B cell (primary cell): ENCODE measurements at places on chromosomes 5 and 9.

DNA sequence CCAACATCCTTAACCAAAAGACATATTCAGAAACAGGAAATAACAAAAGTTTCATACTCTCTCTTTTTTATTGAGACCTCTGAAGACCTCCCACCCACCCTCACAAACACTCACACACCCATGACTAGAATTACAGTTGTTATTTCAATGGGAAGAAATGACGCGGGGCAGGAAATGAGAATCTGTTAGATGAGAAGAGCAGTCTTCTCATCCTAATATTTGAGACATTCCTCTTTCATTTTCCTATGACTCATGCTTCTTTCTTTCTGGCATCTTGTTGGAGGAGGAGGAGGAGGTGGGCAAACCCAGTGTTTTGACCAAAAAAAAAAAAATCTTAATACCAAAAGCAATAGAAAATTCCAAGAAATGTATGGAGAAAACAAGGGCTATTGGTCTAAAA lies 179.5 kb upstream of the TARS1 start:
- H3K27me3 ChIP-seq, result no peaks in the 10 kb centered on the region
- H3K27ac ChIP-seq, result no peak overlapping the region
- no peaks in the 10 kb centered on the region for H3K36me3 ChIP-seq
- DNase-seq, result no peak
- H3K4me3 ChIP-seq, result no peak overlapping the region

GRCh38 chr9:6584881-6585597 lies 60.5 kb downstream of the GLDC start:
- peaks cover 33% of the 10 kb centered on the region for H3K4me1 ChIP-seq
- H3K36me3 ChIP-seq, result no peaks in the 10 kb centered on the region
- no peaks in the 10 kb centered on the region for H3K27me3 ChIP-seq
- peak; percentile 68 for DNase-seq
- no peak overlapping the region for H3K4me3 ChIP-seq

- DNase-seq, result no peak
- H3K4me3 ChIP-seq, result no peak overlapping the region
- H3K27ac ChIP-seq, result no peak overlapping the region
- H3K36me3 ChIP-seq, result no peaks in the 10 kb centered on the region
- H3K4me1 ChIP-seq, result peaks cover 12% of the 10 kb centered on the region
Observed at GRCh38 chr9:81080185-81080584, 609.2 kb downstream of the TLE1 start.

GRCh38 chr9:109190151-109190550 lies 23.1 kb upstream of the FRRS1L start:
- no peak overlapping the region for H3K27ac ChIP-seq
- no peak overlapping the region for H3K4me3 ChIP-seq
- H3K36me3 ChIP-seq, result no peaks in the 10 kb centered on the region
- H3K27me3 ChIP-seq, result no peaks in the 10 kb centered on the region
- no peak for DNase-seq

DNA sequence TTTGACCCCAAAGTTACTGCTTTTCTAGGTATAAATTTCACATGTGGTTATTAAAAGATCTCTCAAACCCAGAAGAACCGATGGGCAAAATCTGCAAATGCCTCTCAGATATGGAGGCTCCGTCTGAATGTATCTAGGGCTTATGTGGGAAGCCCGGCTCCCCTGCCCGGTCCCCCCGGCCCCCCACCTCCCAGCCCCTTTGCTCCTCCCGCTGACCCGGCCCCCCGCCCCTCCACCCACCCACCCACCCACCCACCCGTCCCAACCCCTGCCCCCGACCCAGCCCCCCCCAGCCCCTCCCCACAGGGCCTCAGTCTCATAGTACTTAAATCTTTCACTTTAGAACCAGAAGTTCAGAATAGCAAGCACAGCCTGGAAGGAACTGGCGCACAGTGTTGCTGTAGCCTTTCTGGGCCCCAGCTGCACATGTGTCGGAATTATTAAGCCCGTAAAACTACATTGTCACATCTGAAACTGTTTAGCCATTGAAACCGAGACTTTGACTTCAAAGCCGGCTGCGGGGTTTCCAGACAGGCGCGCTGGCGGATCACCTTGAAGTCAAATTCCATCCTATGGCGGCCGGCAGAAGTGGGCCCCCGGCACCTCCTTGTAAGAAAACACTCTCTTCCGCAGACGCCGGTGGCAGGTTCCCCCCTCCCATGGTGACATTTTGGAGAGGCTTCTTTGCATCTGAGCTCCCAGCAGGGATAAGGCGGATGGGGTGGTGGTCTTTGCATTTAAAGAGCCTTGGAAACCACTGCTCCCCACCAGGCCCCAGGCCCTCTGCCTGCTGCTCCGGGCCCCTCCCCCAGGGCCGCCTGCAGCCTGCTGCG lies 12.8 kb downstream of the NKD2 start:
- H3K4me1 ChIP-seq, result no peaks in the 10 kb centered on the region
- no peak overlapping the region for H3K27ac ChIP-seq
- H3K4me3 ChIP-seq, result no peak overlapping the region

DNA sequence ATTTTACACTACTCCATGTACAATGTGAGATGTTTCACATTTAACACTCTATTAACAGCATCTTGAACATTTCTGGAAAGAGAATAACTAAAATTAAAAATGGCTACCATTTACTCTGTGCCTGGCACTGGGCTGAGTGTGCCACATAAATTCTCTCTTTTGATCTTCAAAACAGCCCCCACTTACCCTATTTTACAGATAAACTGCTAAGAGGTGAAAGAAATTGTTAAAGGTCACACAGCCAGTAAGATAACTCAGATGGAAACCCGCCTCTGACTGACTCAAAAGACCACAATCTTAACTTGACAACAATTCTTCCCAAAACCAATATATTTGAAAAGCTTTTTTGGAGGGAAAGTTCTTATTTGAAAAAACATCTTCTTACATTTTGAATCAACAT lies 97.3 kb downstream of the MAPKAP1 start:
- peaks cover 2% of the 10 kb centered on the region for H3K36me3 ChIP-seq
- H3K27ac ChIP-seq, result no peak overlapping the region
- H3K27me3 ChIP-seq, result no peaks in the 10 kb centered on the region
- no peak for DNase-seq
- no peaks in the 10 kb centered on the region for H3K4me1 ChIP-seq

DNA sequence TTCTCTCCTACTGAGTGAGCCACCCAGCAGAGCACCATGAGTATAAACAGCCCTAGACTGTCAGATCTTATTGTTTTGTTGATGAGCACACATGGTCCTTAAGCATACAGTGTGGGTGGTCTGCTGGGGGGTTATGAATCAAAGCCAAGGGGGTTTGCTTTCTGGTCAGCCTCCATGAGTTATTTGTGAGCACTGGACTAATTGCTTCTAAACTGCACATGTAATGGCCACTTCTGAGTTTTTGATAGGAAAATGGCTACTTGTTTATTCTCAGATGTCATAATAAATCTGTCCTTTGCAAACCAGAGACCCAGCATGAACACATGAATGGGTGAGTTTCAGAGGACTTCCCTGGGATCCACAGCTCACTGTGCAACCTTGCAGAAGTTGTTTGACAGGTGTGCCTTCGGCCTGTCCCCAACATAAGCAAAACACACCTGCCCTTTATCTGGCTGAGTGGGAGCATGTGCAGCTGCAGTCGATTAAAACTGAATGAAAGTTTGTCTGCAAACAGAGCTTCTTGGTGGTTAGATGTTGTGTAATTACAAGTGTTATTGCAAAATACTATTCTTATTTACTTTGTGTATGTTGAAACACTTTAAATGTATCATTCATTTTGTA lies 35.9 kb downstream of the MAMDC2 start:
- DNase-seq, result no peak
- no peaks in the 10 kb centered on the region for H3K4me1 ChIP-seq
- no peak overlapping the region for H3K4me3 ChIP-seq
- H3K36me3 ChIP-seq, result no peaks in the 10 kb centered on the region
- no peak overlapping the region for H3K27ac ChIP-seq

DNA sequence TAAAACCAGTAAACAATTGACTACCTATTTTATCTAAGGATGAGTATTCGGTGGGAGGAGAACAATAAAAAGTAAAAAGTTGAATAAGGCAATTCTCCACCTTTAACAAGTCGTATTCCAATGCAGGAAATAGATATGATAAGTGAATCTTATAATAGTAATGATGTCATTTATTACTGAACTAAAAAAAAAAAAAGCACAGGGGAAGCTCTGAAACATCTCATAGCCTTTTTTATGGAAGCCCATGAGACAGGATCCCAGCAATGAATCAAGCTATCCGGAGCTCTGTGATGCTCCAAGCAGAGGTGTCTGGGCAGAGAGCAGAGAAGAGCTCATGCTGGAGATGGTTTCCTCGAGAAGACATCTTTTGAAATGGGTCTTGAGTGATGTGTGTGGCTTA lies 376.0 kb downstream of the ICE1 start:
- no peak overlapping the region for H3K4me3 ChIP-seq
- H3K4me1 ChIP-seq, result no peaks in the 10 kb centered on the region
- no peak for DNase-seq
- H3K27me3 ChIP-seq, result no peaks in the 10 kb centered on the region

DNA sequence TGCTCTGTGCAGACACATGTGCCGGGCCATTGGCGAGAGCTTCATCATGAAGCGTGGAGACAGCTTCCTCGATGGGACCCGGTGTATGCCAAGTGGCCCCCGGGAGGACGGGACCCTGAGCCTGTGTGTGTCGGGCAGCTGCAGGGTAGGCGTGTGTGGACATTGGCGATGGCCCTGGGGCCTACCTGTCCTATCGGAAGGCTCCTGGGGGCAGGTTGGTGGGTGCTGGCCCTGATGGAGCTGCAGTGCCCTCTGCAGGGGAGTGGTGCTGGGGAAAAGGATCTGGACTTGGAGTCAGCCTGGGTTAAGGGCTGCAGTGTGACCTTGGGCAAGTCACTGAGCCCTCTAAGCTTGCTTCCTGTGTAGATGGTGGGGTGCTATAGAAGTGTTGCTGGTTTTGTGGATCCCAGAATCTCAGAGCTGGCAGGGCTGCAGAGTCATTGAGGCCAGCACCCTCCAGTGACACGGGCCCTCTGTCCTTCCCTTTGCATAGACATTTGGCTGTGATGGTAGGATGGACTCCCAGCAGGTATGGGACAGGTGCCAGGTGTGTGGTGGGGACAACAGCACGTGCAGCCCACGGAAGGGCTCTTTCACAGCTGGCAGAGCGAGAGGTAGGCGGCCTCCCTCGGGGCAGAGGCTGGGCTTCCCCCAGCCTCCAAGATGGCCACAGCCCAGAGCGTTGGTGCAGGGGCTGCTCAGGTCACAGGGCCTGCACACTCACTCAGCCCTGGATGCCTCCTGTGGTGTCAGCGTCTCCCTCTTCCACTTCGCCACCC lies 15.8 kb downstream of the ADAMTS13 start:
- no peaks in the 10 kb centered on the region for H3K36me3 ChIP-seq
- no peak overlapping the region for H3K4me3 ChIP-seq
- no peak for DNase-seq
- H3K27ac ChIP-seq, result no peak overlapping the region
- H3K27me3 ChIP-seq, result peaks cover 5% of the 10 kb centered on the region

GRCh38 chr5:138476918-138477317 lies 11.6 kb downstream of the EGR1 start:
- no peak for DNase-seq
- H3K27ac ChIP-seq, result no peak overlapping the region
- no peaks in the 10 kb centered on the region for H3K27me3 ChIP-seq
- H3K4me1 ChIP-seq, result no peaks in the 10 kb centered on the region
- H3K36me3 ChIP-seq, result no peaks in the 10 kb centered on the region

DNA sequence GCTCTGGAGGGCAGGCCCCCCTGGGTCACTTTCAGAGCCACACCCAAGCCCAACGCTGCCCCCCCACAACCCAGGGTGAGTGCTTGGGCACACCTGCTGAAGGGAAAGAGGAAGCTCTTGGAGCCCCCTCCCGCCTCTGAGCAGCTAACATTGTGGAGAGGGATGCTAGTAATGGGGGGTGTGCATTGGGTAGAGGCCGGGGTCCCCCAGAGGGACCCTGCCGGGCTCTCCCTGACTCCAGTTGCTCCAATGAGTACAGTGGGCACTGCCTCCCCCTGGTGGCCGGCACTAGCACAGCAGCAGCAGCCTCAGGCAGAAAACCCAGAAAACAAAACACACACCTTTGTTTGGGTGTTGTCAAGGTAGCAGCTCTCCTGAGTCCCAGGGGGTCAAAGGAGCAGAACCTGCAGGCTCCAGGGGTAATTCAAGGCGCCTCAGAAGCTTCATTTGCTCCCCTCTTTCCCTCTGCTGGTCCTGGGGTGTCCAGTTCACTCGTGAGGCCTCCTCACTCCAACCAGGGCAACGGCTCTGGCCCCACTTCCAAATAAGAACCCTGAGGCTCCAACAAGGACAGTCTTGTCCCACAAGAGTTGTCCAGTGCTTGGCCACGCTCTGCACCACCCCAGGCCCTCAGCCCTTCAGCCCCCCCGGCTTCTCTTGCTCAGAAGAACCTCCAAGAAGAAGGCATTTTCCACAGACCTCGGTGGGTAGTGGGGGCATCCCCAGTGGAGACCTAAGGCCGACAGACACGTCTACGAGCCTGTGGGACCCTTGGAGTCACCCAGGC lies 16.1 kb downstream of the GBGT1 start:
- H3K4me3 ChIP-seq, result no peak overlapping the region
- DNase-seq, result peak; percentile 89
- peaks cover 50% of the 10 kb centered on the region for H3K4me1 ChIP-seq
- H3K27ac ChIP-seq, result peak overlapping the region; percentile 92
- no peaks in the 10 kb centered on the region for H3K36me3 ChIP-seq
- H3K27me3 ChIP-seq, result no peaks in the 10 kb centered on the region

- H3K27me3 ChIP-seq, result peaks cover 23% of the 10 kb centered on the region
- DNase-seq, result peak; percentile 22
- H3K4me1 ChIP-seq, result peaks cover 1% of the 10 kb centered on the region
- H3K4me3 ChIP-seq, result no peak overlapping the region
- no peak overlapping the region for H3K27ac ChIP-seq
Observed at GRCh38 chr9:113682297-113682771, 193.8 kb upstream of the ZNF618 start.

- H3K27me3 ChIP-seq, result no peaks in the 10 kb centered on the region
- no peak overlapping the region for H3K4me3 ChIP-seq
- H3K4me1 ChIP-seq, result no peaks in the 10 kb centered on the region
- DNase-seq, result no peak
Observed at GRCh38 chr5:106680330-106680729, 990.4 kb downstream of the EFNA5 start.

GRCh38 chr9:93100276-93100636 lies 4.2 kb downstream of the CARD19 start:
- H3K4me1 ChIP-seq, result peaks cover 35% of the 10 kb centered on the region
- DNase-seq, result no peak
- H3K27me3 ChIP-seq, result no peaks in the 10 kb centered on the region

DNA sequence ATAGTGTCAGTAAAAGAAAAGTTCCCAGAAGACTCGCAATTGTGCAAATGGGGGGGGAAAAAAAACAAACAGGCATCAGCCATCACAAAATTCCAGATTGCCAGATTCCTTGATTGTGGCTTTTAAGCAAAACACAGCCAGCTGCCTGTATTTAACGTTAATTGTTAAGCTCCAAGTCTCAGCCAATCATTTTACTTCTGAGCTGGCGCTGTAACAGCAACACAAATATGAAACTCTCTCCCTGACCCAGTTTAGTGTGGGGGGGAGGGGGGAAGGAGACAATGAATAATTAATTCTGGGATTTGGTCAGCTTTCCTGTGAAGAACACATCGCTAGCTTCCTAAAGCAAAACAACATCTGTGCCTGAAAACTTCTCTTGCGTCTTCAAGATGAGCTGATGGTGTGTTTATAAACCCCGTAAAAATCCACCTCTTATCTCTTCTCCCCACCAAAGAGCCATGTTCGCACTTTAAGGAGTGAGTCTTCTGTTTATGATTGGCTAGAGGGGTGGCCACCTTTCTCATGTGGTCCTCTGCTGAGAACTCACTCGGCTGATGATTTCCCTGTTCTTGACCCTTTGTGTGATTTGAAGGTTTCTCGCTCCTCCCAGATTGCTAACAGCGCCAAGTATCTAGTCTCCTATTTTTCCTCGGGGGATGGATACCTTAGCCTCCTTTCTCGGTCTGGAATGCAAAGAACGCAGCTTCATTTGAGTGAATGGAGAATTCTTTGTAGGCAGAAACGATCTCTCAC lies 160.2 kb upstream of the DAPK1 start:
- no peak for DNase-seq
- H3K27ac ChIP-seq, result no peak overlapping the region
- no peaks in the 10 kb centered on the region for H3K27me3 ChIP-seq
- no peak overlapping the region for H3K4me3 ChIP-seq
- no peaks in the 10 kb centered on the region for H3K36me3 ChIP-seq
